HAP-1 (cell line): ENCODE measurements at places on chromosomes 11 and 22.

- DNase-seq = no peak
Observed at GRCh38 chr11:115439385-115439784, 64.8 kb downstream of the CADM1 start.

GRCh38 chr22:20247608-20248171 is 20.4 kb downstream of the RTN4R start:
- DNase-seq = no peak

DNA sequence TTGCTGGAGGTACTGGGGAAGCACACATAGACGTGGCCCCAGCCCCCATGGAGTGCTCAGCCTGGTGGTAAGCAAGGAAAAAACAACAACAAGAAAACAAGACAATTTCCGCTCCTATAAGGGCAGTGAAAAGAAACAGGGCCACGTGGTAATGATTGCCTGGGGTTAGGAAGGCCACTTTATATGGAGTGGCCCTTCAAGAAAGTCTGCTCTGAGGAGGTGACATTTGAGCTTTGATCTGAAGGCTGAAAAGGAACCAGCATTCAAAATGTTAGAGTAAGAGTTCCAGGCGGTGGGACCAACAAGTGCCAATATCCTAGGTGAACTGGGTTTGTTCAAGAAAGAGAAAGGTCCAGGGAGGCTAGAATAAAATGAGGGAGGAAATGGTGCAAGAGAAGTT is 87.6 kb downstream of the SCN3B start:
- no peak for DNase-seq

GRCh38 chr22:24175160-24175808 is 6.0 kb upstream of the SUSD2 start:
- peak; percentile 16 for DNase-seq

DNA sequence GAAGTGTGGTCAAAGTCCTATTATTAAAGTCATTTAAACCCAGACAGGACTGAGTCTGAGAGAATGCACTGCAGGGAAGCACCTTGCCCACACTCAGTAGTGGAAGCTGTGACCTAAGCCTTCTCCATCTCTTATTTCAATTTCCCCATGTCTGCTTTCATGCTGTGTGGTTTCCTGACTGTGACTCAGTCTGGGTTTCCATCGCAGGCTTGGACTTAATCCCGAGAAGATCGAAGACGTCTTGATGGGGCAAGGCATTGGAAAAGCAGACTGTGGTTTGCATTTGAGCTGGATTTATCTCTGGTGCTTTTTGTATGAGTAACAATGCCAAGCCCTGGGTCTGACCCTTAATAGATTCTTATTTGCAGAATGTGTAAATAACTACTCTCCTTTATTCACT is 238.9 kb downstream of the NTM start:
- no peak for DNase-seq

DNA sequence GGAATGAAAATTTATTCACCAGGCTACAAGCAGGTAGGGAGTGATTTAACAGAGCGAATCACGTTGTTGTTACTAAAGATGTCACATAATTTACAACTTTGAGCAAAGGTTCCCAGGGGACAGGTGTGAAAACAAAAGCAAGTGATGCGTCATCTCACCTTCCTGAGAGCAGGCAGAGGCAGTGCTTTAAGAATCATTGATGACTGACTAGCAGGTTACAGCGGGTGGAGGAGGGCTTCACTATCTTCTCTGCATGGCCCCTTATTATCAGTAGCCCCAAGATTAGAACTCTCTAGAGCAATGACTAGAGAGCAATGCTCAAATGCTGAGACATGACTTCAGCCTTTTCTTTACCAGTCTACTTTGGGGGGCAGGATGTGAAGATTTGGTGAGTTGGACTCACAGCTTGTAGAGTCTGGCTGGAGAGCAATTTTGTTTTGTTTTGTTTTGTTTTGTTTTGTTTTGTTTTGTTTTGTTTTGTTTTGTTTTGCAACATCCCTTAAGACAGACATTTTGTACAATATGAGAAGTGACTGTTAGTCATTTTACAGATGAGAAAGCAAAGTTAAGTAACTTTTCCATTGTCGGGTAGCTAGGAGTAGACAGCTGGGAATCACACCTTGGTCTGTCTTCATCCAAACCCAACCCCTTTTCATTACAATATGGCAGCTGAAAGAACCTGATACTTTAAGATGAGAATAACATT is 84.8 kb downstream of the SLC1A2 start:
- DNase-seq = no peak

- DNase-seq = no peak
Observed at GRCh38 chr11:120391292-120391691, 55.1 kb downstream of the ARHGEF12 start.

DNA sequence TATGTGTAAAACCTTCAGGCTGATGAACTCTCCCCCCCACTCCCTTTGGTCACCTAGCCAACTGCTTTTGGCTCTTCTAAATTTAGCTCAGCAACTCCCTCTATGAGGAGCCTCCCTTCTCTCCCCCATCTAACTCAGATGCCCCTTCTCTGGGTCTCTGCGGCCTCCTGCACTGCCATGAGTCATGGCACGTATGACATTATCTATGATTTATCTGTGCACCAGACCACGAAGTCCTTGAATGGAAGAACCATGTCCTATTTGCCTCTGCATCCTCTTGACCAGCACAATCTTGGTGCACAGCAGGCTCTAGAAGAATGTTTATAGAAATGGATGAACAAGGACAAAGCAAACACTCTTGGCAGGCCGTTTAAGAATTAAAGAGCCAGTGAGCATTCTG is 46.0 kb downstream of the RPL27A start:
- no peak for DNase-seq

DNA sequence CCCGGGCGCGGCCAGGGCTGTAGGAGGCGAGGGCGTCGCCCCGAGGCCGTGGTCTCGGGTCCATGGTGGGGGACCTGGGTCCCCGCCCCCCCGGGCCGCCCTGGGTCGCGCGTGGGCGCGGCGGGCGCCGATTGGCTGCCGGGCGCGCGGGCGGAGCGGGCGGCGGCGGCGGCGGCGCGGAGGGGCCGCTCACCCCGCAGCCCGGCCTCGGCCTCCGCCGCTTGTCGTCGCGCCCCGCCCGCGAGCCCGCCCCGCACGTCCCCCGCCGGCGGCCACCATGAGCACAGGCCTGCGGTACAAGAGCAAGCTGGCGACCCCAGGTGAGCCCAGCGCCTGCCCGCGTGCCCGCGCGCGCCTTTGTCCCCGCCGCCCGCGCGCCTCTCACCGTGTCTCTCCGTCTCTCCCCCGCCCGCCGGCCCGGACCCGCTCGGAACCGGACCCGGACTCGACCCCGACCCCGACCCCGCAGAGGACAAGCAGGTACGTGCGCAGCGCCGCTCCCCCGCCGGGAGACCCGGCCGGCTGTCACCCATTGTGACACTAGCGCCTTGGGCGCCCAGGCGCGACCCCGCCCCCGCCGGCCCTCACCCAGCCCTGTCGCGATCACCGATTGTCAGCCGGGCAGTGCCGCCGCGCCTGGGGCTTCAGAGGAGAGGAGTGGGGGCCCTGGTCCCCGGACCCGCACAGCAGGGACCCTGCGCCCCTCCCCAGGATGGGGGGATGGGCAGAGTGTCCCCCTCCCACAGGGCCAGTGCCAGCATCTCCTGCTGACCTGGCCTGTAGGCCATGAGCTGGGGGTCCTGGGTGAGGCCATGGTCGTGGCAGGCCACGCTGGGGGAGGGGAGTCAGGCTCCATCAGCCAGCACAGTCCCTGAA is at the start of gene SEPTIN5:
SEPTIN5 (plus strand) TSS at position 192 of the 876 bp plus-strand sequence; CDS start at position 278, 86 bp downstream.
- no peak for DNase-seq

- DNase-seq = no peak
Observed at GRCh38 chr22:41561335-41561734, 525 bp downstream of the CSDC2 start.

- DNase-seq = no peak
Observed at GRCh38 chr11:59542142-59542810, 30.9 kb downstream of the OR4D9 start.

GRCh38 chr22:45450921-45451651 is 37.6 kb downstream of the RIBC2 start:
- no peak for DNase-seq

GRCh38 chr11:132865623-132866022 is 666.7 kb downstream of the OPCML start:
- DNase-seq = no peak

DNA sequence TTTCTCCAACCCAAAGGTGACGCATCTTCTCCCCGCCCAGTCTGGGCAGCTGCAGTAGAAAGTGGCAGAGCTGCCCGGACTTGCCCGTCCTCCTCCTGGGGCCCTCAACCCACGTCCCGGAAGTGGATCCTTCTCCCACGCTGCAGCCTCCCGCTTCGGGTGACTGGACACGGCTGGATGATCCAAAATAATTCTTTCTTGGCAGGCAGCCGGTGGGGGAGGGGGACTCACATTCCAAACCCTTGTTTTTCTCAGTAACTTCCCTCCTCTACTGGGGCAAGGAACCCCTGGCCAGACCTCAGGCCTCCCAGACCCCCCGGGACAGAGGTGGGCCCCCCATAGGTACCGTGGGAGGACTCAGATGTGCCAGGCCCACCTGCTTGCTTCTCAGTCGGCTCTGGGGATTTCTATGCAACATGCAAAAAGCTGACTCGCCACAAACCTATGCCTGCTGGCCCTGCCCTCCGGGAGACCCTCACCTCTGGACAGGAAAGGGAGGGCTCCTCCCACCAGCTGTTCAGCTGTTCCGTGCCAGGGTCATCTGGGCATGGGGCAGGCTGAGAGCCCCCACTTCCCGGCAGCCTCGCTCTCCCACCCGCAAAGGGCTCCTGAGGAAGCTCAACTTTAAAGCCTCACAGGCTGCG is 1.4 kb downstream of the PLXNB2 start:
- peak; percentile 42 for DNase-seq

DNA sequence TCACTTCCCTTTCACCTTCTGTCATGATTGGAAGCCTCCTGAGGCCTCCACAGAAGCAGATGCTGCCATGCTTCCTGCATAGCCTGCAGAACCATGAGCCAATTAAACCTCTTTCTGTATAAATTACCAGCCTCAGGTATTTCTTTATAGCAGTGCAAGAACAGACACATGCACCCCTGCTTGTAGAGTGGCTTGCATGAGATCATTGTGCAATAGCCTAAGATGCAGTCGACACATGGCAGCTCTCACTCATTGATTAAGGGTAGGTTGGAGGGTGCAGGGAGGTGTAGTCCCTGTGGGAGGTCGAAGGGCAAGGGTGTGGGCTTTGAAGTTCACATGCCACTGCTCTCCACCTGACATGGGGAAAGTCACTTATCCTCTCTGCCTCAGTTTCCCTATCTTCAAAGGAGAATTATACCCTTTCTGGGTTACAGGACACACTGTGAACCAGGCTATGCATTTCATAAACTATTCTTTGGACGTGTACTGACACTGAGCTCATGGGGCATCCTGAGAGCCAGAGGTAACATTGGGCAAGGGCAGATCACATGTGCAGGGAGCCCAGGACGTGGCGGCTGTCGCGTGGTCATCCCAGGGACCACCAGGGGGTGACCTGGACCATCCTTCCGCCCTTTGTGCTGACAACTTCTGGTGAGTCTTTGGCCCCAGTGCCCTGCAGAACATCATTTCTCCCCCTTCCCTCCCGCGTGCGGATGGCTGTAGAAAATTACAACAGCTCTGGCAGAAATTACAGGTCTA is 69.2 kb upstream of the SHANK2 start:
- no peak for DNase-seq

DNA sequence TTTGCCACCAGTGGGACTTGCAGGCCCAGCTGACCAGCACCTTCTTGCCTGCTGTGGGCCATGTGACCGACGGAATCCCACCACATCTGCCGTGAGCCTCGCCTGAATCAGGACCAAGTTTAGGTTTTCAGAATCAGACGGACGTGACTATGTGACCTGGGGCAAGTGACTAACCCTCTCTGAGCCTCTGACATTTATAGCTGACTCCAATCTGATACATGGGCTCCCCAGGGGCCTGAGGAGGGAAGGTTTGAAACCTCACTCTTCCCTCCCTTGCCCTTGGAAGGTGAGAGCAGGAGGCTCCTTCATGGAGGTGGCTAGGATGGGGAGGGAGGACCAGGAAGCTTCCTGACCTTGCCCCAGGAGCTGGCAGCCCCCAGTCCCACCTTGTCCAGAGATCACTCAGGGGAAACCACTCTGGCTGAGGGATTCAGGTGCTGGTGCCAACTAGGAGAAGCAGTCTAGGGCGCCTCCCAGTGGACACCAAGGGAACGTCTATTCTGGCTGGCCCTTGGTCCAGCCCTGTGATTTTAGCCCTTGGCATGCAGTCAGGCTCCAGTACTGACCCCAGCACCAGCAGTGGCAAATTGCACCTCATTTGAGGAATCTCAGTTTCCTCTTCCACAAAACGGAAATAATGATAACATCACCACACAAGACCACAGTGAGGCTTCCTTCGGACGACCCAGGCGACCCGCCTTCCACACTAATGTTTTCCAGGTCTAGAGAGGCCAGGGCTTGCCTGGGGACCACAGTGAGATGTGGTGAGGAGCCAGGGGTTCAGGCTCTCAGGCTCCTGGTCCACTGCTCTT is 47.2 kb upstream of the SYT7 start:
- peak; percentile 26 for DNase-seq

- no peak for DNase-seq
Observed at GRCh38 chr11:75035911-75036565, 47.3 kb downstream of the NEU3 start.

DNA sequence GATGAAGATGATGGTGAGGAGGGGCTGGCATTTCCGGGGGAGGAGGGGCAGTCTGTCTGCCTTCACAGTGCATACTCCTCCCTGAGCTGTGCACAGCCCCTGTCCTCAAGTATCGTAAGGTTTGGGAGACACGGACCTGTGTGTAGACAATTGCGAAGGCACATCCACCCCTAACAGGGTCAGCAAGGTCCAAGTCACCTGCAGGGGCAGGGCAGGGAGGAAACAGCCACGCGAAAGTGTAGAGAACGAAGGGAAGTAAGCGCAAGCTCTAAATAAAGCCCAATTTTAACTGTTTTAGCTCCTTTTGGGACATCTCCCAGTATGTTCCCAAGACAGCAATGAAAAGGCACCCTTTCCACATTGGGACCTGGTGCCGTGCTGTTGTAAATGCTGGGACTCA is 448.2 kb downstream of the TBC1D22A start:
- DNase-seq = no peak

- DNase-seq = no peak
Observed at GRCh38 chr11:130095326-130095725, 25.6 kb downstream of the APLP2 start.

DNA sequence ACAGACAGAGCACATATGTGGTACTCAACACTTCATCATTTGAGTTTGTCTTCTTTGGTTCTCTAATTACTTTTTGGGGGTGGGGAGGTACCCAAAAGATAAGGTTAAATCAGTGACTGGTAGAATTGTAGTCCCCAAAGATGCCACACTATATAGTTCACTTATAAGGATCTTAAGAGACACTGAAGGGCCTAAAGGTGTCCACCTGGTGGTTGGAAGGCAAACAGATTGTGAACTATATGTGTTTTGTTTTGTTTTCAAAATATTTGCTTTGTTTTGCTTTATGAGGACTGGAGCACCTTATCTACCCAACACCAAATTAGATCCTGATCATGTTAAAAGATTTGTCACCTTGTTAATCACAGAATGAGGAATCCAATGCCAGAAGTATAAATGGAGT is 136.1 kb downstream of the DCDC1 start:
- DNase-seq = no peak

GRCh38 chr22:19847345-19847632 is 7.4 kb downstream of the GNB1L start:
- no peak for DNase-seq
